Stimulated activated CD4-positive, alpha-beta T cell treated with anti-CD3 and anti-CD28 coated beads, TNF-alpha, amount 100 ng/mL, for 24 hours (primary cell): ENCODE measurements at places on chromosomes 7 and 10.

- DNase-seq = no peak
Measured at GRCh38 chr10:42989481-42989921, 87.4 kb upstream of the RET start.

GRCh38 chr10:5890452-5890915 is 441 bp downstream of the FBH1 start:
- DNase-seq = no peak

- no peak for DNase-seq
Measured at GRCh38 chr7:100676501-100677306, 3.2 kb downstream of the GNB2 start.

GRCh38 chr7:98681511-98681910 is 64.4 kb downstream of the NPTX2 start:
- DNase-seq = no peak

GRCh38 chr10:24374134-24374915 is 165.4 kb downstream of the KIAA1217 start:
- DNase-seq = no peak

DNA sequence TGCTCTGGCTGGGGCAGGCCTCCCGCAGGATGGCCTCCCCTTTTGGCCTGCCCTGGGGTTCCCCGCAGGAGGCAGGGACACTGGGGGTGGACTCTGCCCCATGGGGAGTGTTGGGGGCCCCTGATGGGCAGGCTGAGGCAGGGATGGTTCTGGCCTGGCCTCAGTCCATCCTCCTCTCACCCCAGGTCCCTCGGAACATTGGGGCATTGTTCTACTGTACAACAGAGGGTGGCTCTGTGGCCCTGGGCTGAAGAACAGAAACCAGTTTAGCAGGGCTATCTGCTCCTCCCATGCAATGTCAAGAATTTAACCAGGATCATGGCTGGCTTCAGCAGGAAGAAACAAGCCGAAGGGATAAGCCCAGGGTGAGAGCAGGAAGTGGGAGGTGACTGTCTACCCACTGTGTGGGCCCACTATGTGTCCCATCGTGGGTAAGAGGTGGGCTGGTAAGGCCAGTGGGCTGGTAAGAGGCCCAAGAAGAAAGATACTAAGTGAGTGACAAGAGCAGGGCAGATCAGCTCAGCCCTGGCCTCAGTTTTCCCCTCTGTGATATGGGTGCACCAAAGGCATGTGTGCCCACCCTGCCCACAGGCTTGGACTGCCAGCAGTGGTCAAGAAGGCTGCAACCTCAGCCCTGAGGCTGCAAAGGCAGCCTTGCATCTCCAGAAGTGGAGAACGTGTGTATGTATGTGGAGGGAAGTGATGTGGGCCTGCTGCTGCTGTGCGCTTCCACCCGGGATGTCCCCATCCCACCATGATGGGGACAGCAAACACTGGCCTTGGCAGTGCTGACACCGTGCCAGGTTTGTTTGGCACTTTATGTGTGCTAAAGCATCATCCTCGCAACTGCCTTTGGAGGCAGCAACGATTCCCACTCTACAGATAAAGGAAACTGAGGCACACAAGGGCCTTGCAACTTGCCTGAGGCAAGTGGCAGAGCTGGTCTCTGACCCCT is 138.9 kb downstream of the SH3PXD2A start:
- no peak for DNase-seq

GRCh38 chr10:71812016-71812912 is 38.8 kb downstream of the PSAP start:
- DNase-seq = peak; percentile 70

GRCh38 chr7:116521046-116521664 is 3.7 kb upstream of the CAV1 start:
- DNase-seq = no peak

- DNase-seq = no peak
Measured at GRCh38 chr7:17506095-17506494, 207.6 kb downstream of the AHR start.

DNA sequence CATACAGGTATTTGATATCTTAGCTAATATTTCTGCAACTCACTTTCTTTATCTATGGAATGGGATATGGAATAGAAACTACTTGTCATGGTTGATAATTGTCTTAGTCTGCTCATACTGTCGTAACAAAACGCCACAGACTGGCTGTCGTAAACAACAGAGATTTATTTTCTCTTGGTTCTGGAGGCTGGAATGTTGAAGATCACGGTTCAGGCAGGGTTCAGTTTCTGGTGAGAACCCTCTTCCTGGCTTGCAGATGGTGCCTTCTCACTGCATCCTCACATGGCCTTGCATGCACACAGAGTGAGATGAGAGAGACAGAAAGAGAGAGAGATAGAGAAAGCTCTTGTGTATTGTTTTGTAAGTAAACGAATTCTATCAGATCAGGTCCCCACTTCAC is 332.7 kb upstream of the MAGI2 start:
- DNase-seq = no peak

GRCh38 chr7:45053941-45054340 is 34.8 kb downstream of the NACAD start:
- no peak for DNase-seq

GRCh38 chr7:4830176-4830575 is 31.7 kb downstream of the PAPOLB start:
- DNase-seq = peak; percentile 17

DNA sequence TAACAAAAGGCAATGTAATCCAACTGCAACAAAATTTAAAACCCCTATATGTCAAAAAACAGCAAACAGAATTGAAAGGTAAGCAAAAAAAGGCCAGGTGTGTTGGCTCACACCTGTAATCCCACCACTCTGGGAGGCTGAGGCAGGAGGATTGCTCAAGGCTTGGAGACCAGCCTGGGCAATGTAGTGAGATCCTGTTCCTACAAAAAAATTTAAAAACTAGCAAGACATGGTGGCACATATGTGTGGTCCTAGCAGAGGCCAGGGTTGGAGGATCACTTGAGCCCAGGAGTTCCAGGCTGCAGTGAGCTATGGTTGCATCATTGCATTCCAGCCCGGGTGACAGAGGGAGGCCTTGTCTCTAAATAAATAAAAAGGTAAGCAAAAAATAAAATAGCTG is 212.1 kb upstream of the KLF14 start:
- no peak for DNase-seq

DNA sequence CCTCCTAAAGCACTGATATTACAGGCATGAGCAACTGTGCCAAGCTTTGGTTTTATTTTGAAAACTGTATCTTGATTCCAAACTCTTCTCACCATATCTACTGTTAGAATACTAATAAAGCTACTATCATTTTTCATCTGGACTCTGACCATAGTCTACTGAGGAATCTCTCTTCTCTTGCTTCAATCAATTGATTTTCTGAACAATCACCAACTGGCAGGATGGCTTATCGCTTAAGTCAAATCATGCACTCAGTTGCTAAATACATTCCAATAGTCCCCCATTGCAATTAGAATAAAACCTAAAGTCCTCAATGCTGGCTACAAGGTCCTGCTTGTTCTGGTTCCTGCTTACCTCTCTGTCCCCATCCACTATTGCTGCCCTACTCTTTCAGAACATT is 2.3 kb upstream of the APBB1IP start:
- no peak for DNase-seq

DNA sequence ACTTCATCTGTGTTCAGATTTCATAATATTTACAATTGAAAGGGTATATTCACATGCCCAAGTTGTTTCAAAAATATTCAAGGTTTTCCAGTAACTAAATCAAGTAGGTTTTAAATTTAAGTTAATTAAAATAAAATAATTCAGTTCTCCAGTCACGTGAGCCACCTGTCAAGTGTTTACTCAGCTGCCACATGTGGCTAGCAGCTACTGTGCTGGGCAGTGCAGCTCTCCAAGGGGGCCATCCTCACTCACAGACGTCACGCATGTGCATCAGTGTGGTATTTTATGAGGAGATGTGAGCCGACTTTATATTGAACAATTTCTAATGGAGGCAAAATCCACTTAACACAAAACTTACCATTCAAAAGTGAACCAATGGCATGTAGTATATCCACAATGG is 69.7 kb upstream of the CAMK2B start:
- no peak for DNase-seq

- DNase-seq = no peak
Measured at GRCh38 chr10:104309980-104310978, 28.0 kb downstream of the ITPRIP start.

DNA sequence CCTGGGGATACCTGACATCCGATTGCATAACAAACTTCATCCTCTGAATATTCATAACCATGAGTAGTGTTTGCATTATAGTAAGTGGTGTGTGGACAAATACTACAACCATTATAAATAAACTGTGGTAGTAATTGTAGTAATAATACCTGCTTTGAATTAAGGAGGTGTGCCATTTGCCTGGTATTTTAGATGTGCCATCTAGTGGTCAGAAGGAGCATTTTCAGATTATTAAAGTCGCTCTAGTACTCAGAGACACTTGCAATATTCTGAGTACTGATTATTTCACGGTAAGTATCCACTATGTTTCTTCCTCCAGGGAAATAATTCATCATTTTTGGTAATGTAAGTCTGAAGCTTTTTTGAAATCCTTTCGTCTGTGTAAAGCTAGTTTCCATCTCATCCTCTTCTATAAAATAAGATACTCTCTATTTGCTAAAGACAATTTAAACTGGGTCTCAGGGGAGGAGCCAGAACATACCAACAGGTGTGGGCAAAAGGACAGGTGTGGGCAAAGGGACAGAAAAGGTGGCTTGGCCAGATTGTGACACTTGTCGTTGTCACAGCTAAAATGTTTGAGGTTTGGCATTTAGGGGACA is 115.3 kb upstream of the WDR11 start:
- DNase-seq = no peak

DNA sequence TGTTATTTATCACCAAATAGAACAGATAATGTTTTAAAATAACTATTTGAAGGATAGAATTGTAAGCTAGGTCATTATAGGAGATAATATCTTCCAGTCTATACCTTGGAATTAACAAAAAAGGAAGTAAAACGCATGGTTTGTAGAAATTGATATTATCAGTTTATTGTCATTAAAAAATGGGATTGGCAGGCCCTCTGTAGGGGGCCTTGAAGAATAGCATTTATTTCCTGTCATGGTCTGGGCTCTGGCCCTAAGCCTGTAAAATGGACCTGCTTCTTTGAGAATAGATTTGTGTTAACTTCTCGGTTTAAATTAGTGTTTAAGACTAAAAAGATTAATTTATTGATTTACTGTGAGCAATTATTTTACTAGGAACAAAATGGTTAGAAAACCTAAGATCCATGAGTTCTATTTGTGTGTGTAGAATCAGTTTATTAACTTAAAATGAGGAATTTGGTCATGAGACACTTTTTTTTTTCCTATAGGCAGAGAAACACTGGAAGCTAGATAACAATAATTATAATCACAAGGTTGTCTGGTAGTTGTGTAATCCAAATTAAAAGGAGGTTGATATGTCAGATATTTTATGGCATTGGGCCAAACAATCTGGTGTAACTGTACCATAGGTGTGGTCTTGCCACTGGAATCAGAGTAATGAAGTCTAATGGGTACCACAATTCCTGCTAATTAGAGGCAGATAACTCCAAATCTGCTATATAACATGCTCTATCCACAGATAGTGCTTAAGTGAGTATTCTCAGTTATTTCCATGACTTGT is 197.4 kb upstream of the FOXP2 start:
- no peak for DNase-seq

GRCh38 chr7:100710452-100710851 is 4.5 kb downstream of the POP7 start:
- DNase-seq = no peak

- DNase-seq = no peak
Measured at GRCh38 chr10:71268247-71268691, 50.8 kb upstream of the SLC29A3 start.

- no peak for DNase-seq
Measured at GRCh38 chr7:144529269-144529926, 125.9 kb upstream of the NOBOX start.

DNA sequence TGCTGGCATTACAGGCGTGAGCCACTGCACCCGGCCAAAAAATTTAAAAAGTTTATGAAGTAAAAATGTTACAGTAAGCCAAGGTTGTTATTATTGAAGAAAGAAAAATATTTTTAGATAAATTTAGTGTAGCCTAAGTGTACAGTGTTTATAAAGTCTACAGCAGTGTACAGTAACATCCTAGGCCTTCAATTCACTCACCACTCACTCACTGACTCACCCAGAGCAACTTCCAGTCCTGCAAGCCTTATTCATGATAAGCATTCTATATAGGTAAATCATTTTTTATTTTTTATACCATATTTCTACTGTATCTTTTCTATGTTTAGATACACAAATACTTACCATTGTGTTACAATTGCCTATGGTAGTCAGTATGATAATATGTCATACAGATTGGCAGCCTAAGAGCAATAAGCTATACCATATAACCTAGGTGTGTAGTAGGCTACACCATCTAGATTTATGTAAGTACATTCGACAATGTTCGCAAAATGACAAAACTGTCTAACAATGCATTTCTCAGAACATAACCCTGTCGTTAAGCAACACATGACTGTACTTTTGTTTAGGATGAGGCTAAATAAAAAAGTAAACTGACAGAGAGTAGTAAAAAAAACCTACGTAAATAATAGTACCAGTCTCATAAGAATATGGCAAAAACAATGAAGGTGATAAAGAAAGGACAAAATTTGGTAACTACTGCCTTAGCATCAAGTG is 77.8 kb upstream of the FAM133B start:
- DNase-seq = no peak

GRCh38 chr7:112172870-112173567 is 33.2 kb downstream of the DOCK4 start:
- no peak for DNase-seq

GRCh38 chr10:61779950-61780659 is 117.4 kb downstream of the CABCOCO1 start:
- no peak for DNase-seq

- DNase-seq = no peak
Measured at GRCh38 chr10:125084191-125084613, 76.2 kb downstream of the CTBP2 start.
